Upper lobe of right lung (tissue), 1 donor: ENCODE measurements at places on chromosomes 3 and 15. TPM values are rescaled to one million over a fixed set of nuclear protein-coding genes. Genes with fewer than 3 reads are reported as not detected.

DNA sequence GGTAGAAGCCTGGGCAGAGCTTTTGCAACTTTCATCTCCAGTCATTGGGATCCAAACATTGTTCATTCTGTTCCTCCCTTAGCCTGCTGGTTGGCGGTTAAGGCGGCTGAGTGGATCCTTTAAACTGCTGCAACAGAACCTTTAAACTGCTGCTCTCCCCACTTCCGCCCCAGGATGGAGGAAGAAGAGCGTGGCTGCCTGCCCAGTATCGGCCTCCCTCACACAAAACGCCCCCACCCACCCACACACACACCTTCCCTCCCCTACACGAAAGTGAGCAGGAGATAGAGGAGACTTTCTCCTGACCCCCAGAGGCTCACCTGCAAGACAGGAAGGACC lies 460 bp upstream of the ZMAT3 start:
- no peak for DNase-seq

GRCh38 chr15:69994429-69995205 lies 103.1 kb downstream of the TLE3 start:
- DNase-seq = no peak

GRCh38 chr3:78026318-78026828 lies 986.5 kb downstream of the ROBO2 start:
- no peak for DNase-seq

- DNase-seq = no peak
These were observed 105.9 kb upstream of the HERC1 start for GRCh38 chr15:63939531-63940130.

DNA sequence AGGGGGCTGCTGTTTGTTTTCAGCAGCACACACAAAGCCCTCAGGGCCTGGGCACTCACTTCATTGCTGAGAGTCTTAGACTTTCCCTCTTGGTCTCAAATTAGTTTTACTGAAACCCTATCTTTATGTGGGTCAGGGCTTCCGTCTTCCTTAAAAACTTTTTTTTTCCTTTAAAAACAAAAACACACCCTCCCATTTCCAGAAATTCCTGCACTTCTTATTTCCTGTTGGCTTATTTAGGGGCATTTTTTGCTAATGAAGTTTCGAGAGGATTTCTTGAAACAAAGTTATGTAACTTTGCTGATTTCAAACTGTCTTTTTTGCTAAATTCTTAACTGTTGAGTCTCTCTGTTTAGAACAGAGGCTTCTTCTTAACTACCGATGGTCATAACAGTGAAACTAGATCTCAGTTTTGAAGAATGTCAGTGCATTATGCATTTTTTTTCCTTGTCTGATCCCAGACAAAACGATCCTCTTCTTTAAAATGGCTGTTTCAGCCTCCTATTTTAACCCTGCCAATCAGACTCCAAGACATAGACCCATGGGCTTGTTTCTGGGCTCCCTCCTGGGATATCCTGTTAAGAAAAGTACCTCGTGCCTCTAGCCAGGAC lies 23.3 kb downstream of the ANAPC13 start:
- DNase-seq = no peak

DNA sequence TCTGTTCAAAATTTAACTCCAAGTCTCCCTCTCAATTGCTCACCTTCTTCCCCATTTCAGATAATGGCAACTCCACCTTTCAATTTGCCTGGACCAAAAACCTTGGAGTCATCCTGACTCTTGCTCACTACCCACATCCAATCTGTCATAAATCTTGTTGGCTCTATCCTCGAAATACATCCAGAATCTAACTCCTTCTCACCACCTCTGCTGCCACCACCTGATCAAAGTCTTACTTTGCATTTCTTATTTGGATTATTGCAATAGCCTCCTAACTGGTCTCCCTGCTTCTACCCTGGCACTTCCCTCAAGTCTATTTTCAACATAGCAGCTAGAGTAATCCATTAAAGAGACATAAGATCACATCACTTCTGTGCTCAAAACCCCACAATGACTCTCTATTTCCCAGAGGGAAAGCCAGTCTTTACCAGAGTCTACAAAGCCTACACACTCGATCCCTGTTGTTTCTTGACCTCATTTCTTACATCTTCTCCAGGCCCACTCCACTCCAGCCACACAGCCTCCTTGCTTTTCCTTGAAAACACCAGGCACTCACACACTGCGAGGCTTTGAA lies 86.6 kb downstream of the GPR156 start:
- DNase-seq = no peak

DNA sequence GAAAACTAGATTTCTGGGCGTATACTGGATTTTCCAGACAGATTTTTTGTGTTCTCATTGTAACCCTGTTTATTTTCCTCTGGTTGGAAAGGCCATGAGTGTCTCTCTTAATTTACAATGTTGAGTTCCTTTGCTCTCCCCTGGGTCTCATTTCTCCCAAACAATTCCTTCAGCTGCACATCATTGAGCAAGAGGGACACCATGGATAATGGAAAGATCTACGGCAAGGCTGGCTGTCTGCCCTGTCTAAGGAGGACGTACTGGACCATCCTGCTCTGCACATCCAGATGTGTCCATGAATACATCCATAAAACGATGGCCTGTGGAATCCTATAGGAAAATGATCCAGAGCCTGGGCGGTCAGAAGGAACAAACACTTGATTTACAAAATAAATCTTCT lies 258.1 kb upstream of the MCTP2 start:
- no peak for DNase-seq

- DNase-seq = no peak
These were observed 241.6 kb downstream of the GAP43 start for GRCh38 chr3:115864911-115865310.

- no peak for DNase-seq
These were observed 168.1 kb upstream of the MYRIP start for GRCh38 chr3:39641274-39641673.

GRCh38 chr3:66639809-66640356 lies 139.1 kb upstream of the LRIG1 start:
- DNase-seq = no peak

- no peak for DNase-seq
These were observed 139.3 kb downstream of the ADAMTS17 start for GRCh38 chr15:100202309-100202960.

GRCh38 chr15:21260966-21261395 lies 179.3 kb downstream of the POTEB3 start:
- peak; percentile 70 for DNase-seq

GRCh38 chr15:68415501-68416157 lies 16.3 kb downstream of the ITGA11 start:
- DNase-seq = no peak

GRCh38 chr15:77064539-77065308 lies 6.2 kb downstream of the TSPAN3 start:
- DNase-seq = no peak

DNA sequence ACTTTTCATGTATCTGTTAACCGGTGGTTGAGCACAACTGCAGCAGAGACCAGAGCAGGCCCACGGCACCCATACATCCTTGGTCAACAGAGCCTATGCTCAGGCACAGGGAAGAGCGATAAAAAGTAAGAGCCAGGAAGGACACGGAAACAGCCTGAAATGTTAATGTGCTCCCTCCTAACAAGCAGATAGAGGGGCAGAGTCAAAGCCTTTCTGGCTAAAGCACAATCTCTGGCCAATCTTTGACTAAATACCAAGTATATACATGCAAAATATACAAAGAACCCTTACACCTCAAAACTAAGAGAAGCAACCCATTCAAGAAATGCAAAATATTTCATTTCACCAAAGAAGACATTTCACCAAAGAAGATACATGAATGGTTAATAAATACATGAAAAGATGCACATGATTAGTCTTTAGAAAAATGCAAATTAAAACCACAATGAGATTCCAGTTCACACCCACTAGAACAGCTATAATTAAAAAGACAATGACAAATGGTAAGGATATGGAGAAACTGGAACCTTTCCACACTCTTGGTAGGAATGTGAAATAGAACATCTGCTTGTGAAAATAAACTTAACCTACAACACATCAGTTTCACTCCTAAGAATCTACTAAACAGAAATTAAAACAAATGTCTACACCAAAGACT lies 88.0 kb downstream of the OSBPL10 start:
- no peak for DNase-seq

- DNase-seq = no peak
These were observed 27.0 kb upstream of the KCTD6 start for GRCh38 chr3:58464866-58465265.

DNA sequence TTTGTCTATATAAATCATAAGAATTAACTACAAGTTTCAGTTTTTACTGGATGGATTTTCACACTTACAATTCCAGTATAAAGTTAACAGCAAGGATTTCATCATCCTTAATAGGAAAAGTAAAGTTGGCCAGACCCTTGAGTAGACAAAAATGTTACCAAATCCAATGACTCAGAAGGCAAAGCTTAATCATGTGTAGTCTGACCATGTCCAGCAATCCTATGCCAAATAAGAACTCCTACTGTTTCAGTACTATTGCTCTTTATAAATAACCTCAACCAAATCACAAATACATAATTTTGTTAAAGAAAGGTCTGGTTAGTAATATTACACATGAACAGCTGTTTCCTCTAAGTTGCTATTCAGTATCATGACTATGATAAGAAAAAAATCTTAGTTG lies 35.0 kb downstream of the PLOD2 start:
- DNase-seq = no peak

DNA sequence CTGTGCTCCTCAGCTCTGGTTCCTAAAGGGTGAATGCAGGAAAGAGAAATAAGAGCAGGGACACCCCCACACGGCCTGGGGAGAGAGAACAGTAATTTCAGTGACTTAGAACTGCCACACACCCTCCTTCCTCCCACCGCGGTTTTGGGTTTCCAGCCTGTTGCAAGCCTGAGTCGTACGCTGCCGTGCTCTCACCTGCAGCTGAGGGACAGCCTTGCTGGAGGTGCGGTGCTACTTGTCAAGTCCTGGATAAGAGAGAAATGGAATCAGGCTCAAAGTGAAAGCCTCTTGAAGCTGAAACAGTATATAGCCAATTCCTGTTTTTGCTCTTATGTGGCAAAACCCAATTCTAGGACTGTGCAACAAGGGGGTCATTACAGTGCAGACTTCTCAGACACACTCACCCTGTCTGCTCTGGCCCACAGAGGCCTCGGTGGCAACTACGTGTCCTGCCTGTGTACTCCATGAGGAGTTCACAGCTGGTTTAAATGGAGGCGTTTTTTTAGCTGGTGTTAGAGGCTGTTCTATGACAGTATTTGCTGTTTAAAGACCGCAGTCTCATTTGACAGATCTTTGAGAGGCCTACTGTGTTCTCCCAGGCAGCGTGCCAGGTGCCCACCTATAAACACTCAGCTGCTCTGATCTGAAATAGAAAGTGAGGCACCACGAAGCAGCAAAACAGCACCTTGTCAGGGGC lies 42.9 kb downstream of the TBC1D2B start:
- DNase-seq = peak; percentile 77

DNA sequence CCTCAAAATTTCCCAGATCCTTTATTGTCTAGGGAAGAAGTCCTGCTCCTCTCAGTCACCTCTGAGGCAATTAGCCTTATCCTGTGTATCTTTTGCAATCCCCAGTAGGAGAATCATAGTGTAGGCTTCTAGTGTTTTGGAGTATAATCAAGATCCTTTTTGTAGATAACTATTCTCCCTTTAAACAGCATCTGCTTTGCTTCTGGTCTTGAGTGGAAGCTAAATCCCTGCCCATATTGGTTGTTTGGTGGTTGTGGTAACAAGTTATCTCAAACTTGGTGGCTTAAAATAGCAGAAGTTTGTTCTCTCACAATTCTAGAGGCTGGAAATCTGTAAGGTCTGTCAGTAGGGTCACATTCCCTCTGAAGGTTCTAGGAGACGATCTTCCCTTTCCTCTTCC lies 217.5 kb upstream of the RASGRP1 start:
- no peak for DNase-seq

DNA sequence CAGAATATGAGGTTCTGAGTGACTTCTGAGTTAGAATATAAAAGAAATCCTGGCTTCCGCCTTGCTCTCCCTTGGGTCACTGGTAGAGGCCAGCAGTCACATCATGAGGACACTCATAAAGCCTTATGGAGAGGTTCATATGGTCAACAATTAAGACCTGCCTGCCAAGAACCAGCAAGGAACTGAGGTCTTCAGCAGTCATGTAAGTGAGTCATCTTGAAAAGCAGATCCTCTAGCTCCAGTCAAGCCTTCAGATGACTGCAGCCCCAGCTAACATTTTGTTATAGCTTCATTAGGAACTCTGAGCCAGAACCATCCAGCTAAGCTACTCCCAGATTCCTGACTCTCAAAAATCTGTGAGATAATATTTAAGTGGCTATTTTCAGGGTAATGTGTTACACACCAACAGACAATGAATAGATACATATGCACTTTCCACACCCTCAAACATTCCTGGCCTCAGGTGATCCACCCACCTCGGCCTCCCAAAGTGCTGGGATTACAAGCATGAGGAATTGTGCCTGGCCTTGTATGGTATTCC lies 447.2 kb downstream of the SHQ1 start:
- no peak for DNase-seq

- no peak for DNase-seq
These were observed 90.0 kb upstream of the ADPGK start for GRCh38 chr15:72873379-72874233.

GRCh38 chr3:104642827-104643226 lies 723.9 kb upstream of the ALCAM start:
- no peak for DNase-seq

GRCh38 chr3:16305111-16305541 lies 40.1 kb downstream of the OXNAD1 start:
- no peak for DNase-seq

- no peak for DNase-seq
These were observed 19.1 kb downstream of the SLC6A20 start for GRCh38 chr3:45777111-45777745.

- DNase-seq = no peak
These were observed 152.2 kb downstream of the ALCAM start for GRCh38 chr3:105518806-105519418.

DNA sequence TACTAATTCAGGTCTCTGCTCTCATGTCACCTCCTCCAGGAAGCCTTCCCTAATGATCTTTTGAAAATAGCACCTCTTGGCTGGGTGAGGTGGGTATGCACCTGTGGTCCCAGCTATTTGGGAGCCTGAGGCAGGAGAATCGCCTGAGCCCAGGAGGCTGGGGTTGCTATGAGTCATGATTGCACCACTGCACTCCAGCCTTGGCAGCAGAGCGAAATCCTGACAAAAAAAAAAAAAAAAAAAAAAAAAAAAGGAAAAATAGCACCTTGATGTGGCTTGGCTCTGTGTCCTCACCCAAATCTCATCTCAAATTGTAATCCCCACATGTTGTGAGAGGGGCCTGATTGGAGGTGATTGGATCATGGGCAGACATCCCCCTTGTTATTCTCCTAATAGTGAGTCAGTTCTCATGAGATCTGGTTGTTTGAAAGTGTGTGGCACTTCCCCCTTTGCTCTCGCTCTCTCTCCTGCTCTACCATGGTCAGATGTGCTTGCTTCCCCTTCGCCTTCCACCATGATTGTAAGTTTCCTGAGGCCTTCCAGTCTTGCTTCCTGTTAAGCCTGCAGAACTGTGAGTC lies 11.2 kb upstream of the RNU6-1 start:
- DNase-seq = no peak

CKMT1B gene
- total RNA-seq = 0.84 TPM

CCR9 gene
- not detected for total RNA-seq

DLL4 gene
- total RNA-seq = 22.0 TPM

GPR160 gene
- total RNA-seq = 22.3 TPM

EIF4E3 gene
- total RNA-seq = 38.4 TPM

NRG4 gene
- total RNA-seq = 1.2 TPM

FBXO40 gene
- 0.09 TPM for total RNA-seq

PPP1R14D gene
- 1.3 TPM for total RNA-seq

DUSP7 gene
- 40.7 TPM for total RNA-seq
